Smooth muscle cell of trachea (primary cell): ENCODE measurements at places on chromosomes 6 and 20. TPM values are rescaled to one million over a fixed set of nuclear protein-coding genes. Genes with fewer than 3 reads are reported as not detected.

The SAMD10 gene
- total RNA-seq: 0.58 and 0.99 TPM in 2 replicates

The UBD gene
- 0.66 TPM in 1 of 2 replicates, not detected in the other for total RNA-seq

The PBOV1 gene
- not detected in 2 replicates for total RNA-seq

The HSP90AB1 gene
- 491 and 610 TPM in 2 replicates for total RNA-seq

The PNPLA1 gene
- not detected in 2 replicates for total RNA-seq

The TSBP1 gene
- not detected in 2 replicates for total RNA-seq

The MACROD2 gene
- total RNA-seq: 0.50 and 1.5 TPM in 2 replicates

The TMEM14A gene
- total RNA-seq: 31.9 and 50.0 TPM in 2 replicates

The SYTL3 gene
- 4.9 and 7.4 TPM in 2 replicates for total RNA-seq

The ZC3H12D gene
- total RNA-seq: 0.15 and 0.17 TPM in 2 replicates

The SUMO4 gene
- 1.7 and 3.2 TPM in 2 replicates for total RNA-seq

The PSORS1C1 gene
- 0.29 and 0.99 TPM in 2 replicates for total RNA-seq

The LAMA4 gene
- total RNA-seq: 577 and 652 TPM in 2 replicates

The CEBPB gene
- total RNA-seq: 67.1 and 132 TPM in 2 replicates
